Lower lobe of right lung (tissue), 2 donors: ENCODE measurements at places on chromosomes 2 and 18.

GRCh38 chr2:54979321-54980044 is 70.8 kb downstream of the RTN4 start:
- DNase-seq: no peak

DNA sequence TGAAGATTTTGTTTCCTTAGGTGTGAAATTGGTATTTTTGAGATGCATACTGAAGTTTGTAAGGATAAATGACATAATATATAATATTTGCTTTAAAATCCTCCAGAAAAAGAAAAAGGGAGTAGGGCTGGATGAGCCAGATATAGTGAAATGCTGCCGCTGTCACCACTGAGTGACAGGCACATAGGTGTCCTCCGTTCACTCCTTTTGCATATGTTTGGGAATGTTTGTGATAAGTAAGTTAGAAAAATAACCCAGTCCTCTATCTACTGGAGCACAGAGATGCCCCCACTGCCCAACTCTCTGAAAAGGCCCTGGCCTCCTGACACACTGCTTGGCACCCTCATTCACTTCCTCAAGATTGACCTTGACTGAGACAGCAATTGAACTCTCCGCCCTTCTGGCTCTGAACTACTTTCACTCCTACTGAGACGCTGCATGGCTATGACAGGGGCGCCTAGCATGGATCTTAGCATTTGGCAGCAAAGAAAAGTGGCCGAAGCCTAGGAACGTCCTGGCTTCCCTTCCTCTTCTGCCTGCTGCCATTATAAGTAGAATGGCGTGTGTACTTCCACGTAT is 10.1 kb downstream of the ID2 start:
- DNase-seq: no peak

DNA sequence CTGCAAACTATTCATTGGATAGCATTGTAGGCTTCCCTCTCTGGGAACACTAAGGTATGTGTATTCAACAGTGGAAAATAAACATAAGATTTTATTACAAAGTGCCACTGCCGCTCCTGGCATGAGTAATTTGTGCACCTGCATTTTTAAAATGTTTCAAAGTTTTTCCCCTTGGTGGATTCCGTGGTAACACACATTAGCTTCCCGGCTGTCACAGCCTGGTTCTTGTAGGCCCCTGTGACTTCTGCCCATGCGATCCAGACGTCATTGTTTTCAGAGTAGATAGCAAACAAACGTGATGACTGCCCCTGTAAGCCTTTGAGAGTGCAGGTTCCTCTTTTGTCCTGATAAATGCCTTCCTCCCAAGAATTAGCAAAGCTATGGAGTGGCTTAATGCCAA is 421.0 kb downstream of the ZNF521 start:
- DNase-seq: no peak

- no peak for DNase-seq
These were observed 130.6 kb upstream of the CDH7 start for GRCh38 chr18:65620076-65620696.

DNA sequence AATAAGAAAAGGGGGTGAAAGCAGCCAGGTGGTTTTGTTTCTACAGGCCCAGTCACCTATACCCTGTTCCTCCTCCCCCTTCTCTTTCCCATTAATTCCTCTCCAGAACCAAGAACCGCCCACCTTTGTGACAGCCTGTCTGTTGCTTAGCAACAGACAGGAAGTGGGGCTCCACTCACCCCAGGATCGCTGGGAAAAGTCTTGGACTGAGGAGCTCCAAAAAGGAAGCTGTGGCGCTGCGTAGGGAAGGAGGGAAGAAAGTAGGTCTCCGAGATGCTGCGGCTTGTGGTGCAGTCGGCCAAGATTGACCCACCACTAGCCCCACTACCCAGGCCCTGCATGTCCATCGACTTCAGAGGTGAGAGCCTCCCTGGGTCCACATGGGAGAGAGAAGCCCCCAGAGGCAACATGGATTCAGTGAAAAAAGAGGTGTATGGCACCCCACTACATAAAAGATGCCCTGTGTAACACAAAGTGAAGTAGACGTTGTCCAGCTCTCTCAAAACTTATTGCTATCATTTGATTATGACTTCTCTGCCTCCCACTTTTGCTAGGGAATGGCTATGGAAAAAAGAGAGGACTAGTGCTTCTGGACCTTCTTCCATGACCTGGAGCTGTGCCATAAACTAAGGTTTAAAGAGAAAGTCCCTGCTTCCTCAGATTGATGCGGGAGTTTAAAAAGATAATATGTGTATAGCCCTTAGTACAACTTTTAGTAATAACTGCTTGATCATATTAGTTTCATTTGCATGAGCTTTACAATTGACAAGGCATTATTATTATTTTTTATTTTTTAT is at the start of gene FER1L5:
Gene FER1L5, plus strand, starts transcription at position 201 of the 797 bp plus-strand sequence. Its CDS starts 73 bp downstream, at position 274.
- DNase-seq: no peak

DNA sequence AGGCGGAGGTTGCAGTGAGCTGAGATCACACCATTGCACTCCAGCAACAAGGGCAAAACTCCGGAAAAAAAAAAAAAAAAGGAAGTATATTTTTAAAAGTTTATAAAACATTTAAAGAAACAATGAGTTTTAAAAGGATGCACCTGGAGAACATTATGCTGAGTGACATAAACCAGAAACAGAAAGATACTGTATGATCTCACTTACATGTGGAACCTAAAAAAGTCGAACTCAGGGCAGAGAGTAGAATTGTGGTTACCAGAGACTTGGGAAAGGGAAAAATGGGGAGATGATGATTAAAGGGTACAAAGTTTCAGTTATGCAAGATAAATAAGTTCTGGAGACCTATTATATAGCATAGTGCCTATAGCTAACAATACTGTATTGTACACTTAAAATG is 52.8 kb upstream of the RTN4 start:
- no peak for DNase-seq

GRCh38 chr18:76445275-76445674 is 49.8 kb downstream of the ZNF516 start:
- DNase-seq: no peak

- no peak for DNase-seq
These were observed 9.0 kb downstream of the TMEM247 start for GRCh38 chr2:46488389-46488788.

GRCh38 chr2:37271376-37272067 is 40.1 kb downstream of the NDUFAF7 start:
- DNase-seq: no peak

DNA sequence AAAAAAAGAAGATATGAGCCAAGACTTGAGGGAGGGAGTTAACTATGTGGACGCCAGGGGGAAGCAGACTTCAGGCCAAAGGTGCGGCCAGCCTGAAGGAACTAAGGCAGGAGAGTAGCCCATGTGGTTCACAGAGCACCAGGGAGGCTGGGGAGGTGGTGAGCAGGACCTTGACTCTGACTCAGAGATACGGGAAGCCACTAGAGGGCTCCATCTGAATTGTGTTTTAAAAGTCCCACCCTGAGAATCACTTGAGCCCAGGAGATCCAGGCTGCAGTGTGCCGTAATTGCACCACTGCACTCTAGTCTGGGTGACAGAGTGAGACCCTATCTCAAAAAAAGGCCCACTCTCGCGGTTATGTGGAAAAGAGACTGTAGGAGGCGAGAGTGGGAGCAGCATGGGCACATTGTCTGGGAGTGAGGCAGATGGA is 12.3 kb downstream of the CEP192 start:
- DNase-seq: no peak

DNA sequence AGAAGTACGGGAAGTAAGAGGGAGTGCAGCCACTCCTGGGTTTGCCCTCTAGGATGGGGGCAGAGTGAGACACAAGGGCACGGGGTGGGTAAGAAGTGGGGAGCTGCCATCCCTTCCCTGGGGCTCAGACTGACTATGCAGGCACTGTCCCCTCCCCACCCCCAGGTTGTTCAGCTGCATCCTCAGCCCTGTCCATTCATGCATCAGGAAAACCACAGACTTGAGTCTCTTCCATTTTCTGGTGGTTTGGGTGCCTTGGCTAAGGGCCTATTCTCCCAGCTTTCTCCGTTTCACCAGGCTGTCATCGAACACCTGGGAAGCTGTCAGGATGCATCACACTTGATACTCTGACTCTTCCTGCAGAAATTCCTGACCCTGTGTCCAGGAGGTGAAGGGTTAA is 111.9 kb downstream of the TFCP2L1 start:
- no peak for DNase-seq

DNA sequence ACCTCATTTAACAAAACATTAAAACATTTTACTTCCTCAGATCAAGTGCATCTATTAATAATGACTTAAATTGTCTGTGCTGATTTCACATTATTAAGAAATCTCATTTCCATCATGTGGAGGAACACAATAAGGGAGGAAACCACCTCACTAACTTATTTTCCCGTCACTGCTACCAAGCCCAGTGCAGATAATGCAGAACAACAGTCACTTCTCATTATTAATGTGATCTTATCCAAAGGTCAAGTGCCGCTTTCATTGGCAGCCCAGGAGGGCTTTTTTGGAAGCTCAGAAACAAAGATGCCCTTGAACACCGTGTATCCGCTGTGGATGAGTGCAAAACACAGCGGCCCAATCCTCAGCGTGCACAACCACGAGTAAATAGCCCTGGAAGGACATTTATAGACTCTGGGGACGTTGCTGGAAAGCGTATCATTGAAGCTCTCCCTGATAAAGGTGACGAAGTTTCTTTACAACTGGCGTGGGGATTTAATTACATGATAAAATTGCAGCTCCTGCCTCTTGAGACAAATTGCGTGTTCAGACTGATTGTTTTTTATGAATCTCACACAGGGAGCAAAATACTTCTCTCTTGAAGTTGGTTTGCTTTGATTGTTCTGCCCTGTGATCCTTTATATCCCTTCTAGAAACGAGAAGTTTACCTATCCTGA is 13.2 kb downstream of the ASB18 start:
- no peak for DNase-seq

GRCh38 chr18:27022477-27022876 is 157.0 kb upstream of the AQP4 start:
- no peak for DNase-seq

DNA sequence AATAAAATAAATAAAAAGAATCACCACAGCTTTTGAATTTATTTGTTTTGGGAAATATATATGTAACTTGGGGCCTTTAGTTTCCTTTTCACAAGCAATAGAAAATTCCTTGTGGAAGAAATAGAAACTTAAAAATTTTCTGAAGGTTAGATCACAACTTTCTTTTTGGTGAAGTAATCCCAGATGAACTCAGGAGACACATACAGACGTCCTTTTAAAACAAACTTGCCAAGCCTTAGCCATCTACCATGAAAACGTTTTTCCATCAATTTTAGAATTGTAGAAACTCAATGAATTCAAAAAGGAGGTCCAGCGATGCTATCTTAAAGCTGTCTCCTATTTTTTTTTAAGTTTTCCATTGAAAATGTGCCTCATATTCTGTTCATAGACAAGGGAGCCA is 225.6 kb downstream of the ASXL3 start:
- DNase-seq: no peak
